ENCODE measurements at places on chromosomes 2 and 18.

- DNase-seq, result no peak
These were observed 33.1 kb downstream of the LRRFIP1 start for GRCh38 chr2:237660381-237660900.

DNA sequence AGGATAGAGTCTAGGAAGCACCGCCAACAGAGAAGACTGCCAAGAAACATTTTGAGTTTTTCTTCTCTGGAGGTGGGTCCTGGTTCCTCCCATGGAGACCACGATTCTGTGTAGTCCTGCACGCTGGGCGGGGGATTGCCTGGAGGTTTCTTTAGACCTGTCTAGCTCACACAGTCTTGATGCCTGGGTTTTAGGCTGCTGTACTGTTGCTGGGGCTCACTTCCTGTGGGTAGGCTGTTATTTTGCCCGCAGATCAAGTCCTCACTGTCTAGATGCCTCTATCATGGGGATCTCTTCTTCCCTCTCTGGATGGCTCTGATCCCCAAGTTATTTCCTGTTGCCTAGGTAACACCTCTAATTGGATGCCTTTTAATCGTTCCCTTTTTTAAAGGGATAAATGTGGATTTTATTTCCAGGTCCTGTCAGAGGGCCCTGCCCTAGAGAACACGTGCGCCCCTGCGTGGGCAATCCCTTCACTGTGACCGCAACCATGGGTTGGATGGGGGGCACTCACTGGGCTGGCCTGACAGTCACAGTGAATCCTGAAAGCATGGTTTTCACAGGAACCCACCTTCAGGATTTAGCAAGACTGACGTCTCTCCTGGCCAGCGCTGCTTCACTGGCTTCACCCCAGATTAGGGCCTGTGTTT lies 115.7 kb downstream of the MSH2 start:
- no peak for DNase-seq

- no peak for DNase-seq
These were observed 139.5 kb upstream of the NABP1 start for GRCh38 chr2:191538334-191538903.

GRCh38 chr2:41375901-41376300 lies 671.9 kb upstream of the PKDCC start:
- no peak for DNase-seq

- DNase-seq, result no peak
These were observed 194.9 kb upstream of the NT5C1B start for GRCh38 chr2:18784245-18784644.

- DNase-seq, result no peak
These were observed 2.2 kb downstream of the MYO3B start for GRCh38 chr2:170180031-170180566.

GRCh38 chr2:80687524-80687923 lies 383.0 kb upstream of the LRRTM1 start:
- DNase-seq, result no peak

- DNase-seq, result no peak
These were observed 79.9 kb upstream of the ITGB6 start for GRCh38 chr2:160279813-160280465.

- no peak for DNase-seq
These were observed 257.1 kb downstream of the ACKR3 start for GRCh38 chr2:236826606-236827156.

- no peak for DNase-seq
These were observed 21.5 kb downstream of the DTNB start for GRCh38 chr2:25651782-25652455.

DNA sequence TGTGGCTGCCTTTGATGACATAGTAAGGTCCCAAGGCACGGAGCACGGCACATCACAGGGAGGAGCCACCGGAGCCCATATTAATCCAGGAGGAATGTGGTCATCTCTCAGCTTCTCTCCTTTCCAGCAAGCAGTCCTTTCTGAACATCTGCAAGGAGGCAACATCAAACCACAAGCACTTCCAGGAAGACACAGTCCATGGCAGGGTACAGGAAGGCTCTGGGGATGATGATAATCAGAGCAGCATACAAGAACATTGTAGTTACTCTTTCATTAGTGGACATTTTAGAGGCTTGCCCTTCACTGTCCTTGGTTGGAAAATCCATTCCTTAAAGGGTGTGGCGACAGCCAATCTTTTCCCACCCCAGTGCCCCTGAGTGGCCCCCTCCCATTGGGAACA lies 31.1 kb downstream of the YPEL5 start:
- no peak for DNase-seq

- DNase-seq, result no peak
These were observed 281.4 kb downstream of the PAX3 start for GRCh38 chr2:222017252-222017850.

GRCh38 chr2:45839508-45840251 lies 188.2 kb downstream of the PRKCE start:
- DNase-seq, result no peak

DNA sequence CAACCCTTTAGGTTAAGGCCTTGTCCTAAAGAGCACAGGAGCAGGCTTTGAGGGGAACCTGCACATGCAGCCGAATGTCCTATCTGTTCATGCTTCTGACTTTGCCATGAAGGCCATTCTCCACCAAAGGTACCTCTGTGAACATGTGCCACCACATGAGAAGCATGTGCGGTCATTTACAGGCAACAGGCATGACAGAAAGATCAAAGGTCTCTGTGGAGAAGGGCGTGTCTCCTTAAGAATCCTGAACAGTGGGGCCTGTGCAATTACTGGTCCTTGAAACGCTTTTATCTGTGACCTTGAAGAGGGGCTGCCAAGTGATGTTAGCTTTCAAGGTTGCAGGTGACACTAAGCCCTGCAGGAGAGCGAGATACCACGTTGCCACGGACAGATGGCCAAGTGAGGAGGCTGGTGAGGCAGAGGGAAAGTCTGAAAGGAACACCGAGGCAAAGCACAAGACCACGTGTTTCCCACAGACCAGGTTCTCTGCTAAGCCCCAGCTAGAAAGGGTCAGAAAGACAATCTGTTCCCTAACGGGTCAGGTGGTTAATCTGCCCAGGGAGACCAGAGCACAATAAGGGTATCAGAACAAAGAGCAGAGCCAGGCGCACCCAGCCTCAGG lies 19.5 kb upstream of the POMC start:
- no peak for DNase-seq

- no peak for DNase-seq
These were observed 10.7 kb upstream of the CWC22 start for GRCh38 chr2:180017784-180018183.

DNA sequence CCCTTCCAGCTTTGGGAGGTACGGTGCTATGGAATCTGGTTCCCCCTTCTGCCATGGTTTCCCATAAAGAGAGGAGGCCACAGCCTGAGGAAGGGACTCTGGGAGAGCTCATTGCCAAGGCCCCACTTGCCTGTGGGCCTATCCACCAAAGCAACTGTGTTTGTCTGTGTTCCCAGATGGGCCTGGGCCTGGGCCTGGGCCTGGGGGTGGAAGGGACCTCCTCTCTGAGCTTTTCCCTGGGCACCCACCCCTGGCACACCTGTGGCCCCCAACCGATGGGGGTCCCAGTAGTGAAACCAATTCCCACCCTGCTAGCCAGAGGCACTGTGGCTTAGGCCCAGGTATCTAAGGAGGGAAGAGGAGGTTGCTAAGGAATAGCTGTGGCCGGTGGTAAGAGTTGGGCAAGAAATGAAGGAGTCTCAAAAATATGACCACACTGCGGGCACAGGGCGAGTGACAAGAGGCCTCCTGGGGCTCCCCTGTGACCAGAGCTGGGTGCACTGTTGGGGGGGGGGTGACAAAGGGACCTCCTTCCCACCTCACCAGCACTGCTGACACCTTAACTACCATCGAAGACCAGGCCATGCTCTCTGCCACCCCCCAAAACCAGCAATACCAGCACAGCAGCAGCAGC lies 4.9 kb upstream of the DUSP2 start:
- DNase-seq, result peak; percentile 7

DNA sequence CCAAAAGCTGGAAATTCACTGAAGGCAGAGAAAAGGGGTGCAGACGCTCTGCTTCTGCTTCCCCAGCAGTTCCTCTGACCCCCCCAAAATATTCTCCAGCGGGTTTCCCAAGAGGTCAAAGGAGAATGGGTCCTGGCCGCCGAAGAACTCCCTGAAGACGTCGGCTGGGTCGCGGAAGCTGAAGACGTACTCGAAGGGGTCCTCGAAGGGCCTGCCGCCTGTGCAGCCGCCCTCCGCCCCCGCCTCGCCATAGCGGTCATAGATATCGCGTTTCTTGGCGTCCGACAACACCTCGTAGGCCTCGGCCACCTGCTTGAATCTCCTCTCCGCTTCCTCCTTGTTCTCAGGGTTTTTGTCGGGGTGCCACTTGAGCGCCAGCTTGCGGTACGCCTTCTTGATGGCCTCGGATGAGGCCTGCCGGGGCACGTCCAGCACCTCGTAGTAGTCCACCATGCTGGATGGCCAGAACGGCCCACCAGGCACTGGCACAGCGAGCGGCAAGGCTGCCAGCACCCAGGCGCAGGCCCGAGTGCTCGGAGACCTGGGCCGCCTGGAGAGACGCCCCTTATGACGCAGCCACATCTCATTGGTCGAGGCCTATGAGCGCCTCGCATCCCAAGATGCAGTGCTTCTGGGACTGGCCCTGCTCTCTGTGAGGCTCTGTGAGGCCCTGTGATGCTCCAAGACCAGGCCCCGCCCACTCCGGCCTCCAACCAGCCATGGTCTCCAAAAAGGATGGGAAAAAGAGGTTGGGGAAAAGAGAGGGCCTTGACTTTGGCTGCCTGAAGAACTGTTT lies 14.8 kb downstream of the UGT1A3 start:
- DNase-seq, result no peak

GRCh38 chr2:152925547-152926448 lies 207.4 kb downstream of the ARL6IP6 start:
- peak; percentile 61 for DNase-seq

GRCh38 chr2:13779996-13780395 lies 852.5 kb upstream of the LRATD1 start:
- DNase-seq, result no peak

DNA sequence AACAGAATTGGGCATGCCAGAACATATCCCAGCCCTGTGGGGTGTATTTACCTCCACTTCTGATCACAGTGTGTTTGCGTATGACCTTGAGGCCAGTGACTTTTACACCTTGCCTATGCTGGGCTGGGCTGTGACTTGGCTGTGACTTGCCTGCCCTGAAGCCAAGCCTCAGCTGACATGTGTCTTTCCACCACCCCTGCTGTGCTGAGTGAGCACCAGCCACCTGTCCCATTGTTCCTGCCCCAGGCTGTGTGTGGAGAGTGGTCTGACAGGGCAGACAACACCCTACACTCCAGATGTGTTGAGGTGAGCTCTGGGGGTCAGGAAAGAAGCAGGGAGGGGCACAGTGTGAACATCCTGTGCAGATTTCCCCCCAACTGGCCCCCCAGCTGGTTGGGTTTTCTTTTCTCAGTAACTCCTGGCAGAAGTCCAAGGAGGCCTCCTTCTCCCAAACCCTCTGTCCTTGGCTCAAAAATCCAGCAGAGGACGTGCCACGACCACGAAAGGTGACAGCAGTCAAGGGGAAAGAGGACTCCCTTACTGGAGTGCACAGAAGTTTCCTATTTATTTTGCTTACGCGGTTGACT lies 5.1 kb upstream of the STEAP3 start:
- peak; percentile 8 for DNase-seq

DNA sequence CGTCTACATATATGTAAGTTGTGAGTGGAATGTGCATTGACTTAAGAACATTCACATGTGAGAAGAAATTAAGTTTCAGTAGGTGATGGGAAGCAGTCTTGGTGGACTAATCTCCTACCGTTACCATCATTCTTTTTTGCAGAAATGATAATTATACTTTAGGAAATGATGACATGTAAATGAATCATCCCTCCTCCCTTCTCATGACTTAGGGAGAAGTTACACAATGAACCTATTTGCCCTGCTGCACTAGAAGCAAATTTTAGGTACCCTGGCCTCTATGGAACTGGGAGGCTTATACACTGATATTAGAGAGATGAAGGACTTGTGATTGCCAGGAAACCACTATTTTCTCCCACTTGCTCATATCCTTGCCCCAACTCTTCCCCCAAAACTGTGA lies 214.2 kb downstream of the CALCRL start:
- no peak for DNase-seq

- DNase-seq, result no peak
These were observed 29.0 kb upstream of the TAF1B start for GRCh38 chr2:9814129-9814868.

DNA sequence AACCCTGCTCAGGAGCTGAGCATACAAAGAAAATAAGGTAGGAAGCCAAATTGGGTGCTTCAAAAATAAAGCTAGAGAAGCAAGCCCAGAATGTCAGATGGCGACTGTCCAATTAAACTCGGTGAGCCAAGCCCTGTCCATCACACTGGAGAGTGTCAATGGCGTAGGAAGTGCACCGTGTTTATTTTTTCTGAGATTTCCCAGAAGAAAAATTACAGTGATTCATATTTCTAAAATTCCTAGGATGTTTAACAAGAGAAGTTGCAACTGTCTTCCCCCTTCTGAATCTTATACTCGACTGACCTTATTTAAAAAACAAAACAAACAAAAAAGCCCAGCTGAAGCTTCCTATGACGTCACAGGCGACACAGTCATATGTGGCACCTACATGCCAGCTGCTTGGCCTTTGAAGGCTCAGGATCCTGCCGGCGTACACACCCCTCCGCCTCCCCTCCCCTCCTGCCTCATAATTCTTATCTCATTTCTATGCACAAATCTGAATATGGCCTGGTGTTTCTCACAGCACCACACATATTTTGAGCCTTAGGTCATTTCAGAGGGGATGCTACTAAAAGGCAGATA lies 60.8 kb downstream of the MBP start:
- no peak for DNase-seq

- no peak for DNase-seq
These were observed 64.2 kb downstream of the RBMS1 start for GRCh38 chr2:160429248-160430000.

DNA sequence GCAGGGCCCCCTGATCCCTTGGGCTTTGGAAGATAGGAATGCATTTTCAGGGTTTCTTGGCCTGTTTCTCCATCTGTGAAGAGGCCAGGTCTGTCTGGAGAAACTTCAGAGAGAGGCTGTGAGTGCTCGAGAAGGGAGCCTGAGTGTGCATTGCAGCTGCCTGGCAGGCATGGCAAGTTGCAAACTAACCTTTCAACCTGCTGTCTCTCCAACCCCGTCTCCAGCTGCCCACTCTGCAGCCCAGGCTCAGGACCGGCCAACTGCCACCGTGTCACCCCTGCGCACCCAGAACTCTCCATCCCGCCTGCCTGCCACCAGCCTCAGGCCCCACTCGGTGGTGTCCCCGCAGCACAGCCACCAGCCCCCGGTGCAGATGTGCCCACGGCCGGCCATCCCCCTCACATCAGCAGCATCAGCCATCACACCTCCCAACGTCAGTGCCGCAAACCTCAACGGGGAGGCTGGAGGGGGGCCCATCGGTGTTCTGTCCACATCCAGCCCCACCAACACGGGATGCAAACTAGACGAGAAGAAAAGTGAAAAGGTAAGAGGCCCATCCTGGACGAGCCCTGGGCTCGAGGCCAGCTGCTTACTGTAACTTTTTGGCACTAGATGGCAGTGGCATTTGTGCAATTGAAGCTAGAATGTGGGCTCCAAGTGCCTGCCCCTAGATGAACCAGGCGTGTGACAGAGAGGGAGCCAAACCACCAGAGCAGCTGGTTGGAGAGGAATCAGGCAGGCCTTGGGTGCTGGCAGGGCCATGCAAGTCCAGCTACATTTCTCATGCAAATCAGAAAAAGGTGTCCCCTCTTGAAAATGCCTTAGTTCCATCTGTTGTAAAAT lies 164.6 kb downstream of the SEPTIN10 start:
- DNase-seq, result no peak

GRCh38 chr18:26650310-26651268 lies 102.2 kb upstream of the KCTD1 start:
- no peak for DNase-seq

All from activated naive CD8-positive, alpha-beta T cell treated with anti-CD3 and anti-CD28 coated beads, Interleukin-2, amount 50 U/mL, for 24 hours (primary cell).